ENCODE measurements at places on chromosomes 4 and X.

DNA sequence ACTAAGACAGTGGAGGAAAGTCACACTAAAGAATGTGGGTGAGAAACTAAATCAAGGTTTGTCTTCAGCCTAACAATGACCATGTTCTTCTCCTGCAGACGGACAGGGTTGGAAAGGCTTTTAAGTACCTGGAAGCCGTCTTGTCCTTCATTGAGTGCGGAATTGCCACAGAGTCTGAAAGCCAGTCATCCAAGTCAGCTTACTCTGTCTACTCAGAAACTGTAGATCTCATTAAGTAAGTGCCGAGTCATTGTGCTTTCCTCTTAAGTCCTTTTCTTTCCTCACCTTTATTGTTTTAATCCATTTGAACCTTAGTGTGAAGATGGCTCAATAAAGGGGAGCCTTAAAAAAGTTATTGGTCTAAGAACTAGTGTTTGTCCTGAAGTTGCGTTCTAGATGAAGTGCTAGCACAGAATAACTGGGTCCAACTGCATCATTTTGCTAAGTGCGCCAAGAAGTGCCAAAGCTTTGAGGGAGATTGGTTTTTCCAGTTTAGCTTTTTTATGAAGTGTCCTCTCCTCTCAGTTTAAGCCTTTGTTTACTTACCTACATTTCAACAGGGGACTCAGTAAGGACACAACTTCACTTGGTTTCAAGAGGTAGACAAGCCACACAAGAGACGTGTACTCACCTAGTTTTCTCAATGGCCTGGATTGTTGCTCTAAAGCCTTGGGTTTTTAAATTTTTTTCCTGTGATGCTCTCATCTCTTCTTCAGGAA lies 89.3 kb downstream of the KLHL8 start:
- DNase-seq, result no peak

DNA sequence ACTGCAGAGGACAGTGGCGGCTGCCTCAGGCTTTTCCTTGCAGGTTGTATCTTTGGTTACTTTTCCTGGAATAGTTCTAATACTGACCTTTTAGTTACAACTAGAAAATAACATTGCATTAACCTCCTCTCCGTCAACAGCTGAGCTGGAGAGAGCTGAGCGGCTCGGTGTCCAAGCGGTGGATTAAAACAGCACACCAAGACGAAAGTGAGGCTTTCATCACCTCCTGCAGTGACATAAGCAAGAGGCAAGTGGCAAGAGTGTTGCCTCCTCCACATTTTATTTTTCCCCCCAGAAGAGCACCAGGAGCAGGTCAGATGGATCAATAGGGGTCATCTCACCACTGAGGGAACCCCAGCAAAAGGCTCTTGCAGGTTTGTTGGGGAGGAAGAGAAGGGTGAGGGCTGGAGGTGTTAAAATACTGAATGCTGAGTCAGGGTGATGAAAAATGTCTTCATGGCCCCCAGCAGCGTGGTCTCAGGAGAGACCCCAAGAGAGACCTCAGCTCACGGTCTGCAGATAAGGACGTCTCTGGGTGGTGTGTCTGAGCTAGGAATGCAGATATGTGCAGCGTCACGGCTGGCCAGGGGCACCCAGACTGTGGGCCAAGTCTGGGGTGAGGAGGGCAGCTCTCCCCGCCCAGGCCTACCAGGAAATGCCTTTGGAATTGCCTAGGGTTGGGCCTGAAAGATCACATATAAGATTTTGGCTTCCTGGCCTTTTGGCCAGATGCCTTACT lies 50.3 kb downstream of the CASP3 start:
- no peak for DNase-seq

GRCh38 chr4:86159216-86159615 lies 200.6 kb downstream of the MAPK10 start:
- DNase-seq, result no peak

- no peak for DNase-seq
Measured at GRCh38 chrX:147850875-147851274, 60.8 kb upstream of the FMR1 start.

DNA sequence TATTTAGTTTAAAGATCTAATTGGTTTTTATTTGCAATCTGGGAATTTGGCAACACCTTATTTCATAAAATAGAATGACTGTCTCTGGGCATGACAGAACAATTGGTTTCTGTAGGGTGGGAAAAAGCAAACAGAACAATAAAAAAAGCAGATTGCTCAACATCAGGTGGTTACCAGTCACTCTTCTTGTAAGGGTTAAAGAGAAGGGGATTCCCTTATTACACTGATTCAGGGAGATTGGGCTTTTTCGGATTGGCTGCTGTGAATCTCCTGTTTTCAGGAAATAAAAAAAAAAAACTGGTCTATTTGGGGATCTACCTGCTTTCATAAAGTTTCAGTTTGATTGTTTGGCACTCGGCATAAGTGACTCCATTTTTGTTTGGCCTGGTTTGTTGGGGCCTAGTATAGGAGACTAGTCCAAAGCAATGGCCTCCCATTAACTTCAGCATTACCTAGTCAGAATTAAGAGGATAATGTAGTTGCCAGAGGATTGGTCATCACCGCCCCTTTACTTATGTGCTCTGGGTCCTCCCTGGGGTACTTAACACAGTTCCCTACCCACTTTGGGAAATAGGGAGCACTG lies 380.5 kb downstream of the IDS start:
- DNase-seq, result no peak

GRCh38 chr4:139223682-139224317 lies 46.8 kb upstream of the ELF2 start:
- DNase-seq, result peak; percentile 6

- no peak for DNase-seq
Measured at GRCh38 chr4:161320377-161320776, 843.4 kb downstream of the FSTL5 start.

DNA sequence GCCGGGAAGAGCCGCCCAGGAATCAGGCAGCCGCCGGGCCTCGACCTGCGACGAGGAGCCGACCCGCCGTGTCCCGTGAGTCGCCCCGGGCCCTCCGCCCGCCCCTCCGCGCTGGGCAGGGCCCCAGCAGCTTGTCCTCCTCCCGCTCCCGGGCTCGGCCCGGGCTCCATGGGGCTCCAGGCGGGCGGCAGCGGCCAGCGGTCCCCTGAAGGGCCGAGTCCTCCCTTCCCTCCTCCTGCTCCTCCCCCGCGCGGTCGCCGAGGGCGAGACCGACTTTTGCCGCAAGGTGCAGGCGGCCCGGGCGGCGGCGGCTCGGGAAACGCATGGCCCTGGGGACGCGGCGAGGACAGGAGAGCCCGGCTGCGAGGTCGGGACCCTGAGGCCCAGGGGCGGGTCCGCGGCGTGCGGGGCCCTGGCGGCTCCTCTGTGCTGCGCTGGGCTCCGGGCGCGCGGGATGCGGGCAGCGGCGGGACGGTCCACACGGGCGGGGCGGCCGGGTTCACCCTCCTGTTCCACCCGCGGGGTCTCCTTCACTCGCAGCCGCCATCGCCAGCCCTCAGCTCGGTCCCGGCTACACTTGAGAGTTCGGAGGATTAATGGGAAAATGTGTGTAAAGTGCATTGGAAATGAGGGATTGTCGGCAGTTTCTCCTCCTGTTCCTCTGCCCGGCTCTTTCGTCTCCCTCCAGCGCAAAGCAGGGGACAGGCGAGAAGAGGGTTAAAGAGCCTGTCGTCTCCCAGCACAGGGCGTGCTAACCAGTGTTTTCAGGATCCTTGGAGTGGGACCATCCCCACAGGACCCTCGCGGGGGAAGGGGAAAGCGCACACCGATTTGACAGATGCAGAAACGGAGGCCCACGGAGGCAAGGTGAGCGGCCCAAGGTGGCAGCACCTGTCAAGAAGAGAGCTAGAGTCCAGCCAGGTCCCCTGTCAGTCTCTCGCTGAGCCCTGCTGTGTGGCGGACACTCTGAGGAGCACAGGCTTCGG lies 16.6 kb upstream of the ZNF718 start:
- DNase-seq, result no peak

DNA sequence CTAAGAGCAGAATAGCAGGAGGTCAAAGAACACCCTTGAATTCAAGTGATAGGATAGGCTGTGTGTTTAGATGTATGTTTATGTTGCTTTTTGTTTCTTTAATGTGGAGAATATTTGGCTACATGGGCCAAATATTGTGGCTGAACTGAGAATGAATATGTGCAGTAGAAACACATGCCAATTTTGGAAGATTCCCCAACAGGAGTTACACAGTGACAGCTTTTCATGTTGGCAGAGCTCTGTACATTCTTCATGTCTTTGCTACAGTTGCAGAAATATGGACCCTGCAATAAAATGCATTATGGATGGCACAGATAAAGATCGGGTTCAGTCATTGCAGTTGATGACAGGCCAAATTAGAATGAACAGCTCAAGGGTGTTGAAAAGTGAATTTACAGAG lies 82.8 kb upstream of the SLC4A4 start:
- DNase-seq, result no peak

GRCh38 chrX:65990702-65991101 lies 49.2 kb downstream of the VSIG4 start:
- no peak for DNase-seq

- no peak for DNase-seq
Measured at GRCh38 chrX:27863809-27864208, 56.0 kb downstream of the MAGEB10 start.

All from stimulated activated CD4-positive, alpha-beta T cell treated with anti-CD3 and anti-CD28 coated beads, Interleukin-1b, Interleukin-23, amount 100 ng/mL, for 48 hours (primary cell).